Activated CD4-positive, alpha-beta T cell treated with anti-CD3 and anti-CD28 coated beads, Interleukin-2, amount 50 U/mL, for 1 hour (primary cell): ENCODE measurements at places on chromosomes 6 and 20.

GRCh38 chr20:57663681-57664451 lies 43.6 kb upstream of the ZBP1 start:
- DNase-seq = peak; percentile 0

DNA sequence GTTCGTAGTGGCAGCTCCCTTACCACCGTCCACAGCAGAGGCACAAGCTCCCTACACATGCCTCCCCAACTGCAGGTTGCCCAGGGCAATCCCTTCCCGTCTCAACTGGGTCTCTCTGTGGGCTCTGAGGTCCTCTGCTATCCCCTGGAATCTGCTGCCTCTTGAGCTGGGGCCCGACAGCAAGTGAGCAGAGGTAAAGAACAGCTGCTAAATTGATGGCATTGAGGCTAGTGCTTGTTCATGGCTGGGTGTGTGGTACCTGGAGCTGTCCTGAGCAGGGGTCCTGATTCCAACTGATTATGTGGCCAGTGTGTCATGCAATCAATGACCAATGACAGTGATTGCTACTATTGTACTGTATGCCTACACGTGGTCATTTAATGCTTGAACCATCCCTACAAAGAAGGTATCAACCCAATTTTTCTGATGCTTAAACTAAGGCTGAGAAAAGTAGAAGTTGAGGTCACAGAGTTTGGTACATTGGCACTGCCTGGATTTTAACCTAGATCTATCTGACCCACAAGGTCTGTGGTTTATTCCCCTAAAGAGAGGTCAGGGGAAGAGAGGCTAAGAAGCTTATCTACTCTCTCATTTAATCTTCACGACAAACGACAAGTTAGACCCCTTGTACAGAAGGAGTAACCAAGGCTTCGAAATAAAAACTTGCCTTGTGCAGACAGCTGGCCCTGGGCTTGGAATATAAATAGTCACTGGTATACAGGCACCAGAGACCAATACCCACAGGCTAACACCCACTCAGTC lies 41.1 kb downstream of the HNF4A start:
- no peak for DNase-seq

DNA sequence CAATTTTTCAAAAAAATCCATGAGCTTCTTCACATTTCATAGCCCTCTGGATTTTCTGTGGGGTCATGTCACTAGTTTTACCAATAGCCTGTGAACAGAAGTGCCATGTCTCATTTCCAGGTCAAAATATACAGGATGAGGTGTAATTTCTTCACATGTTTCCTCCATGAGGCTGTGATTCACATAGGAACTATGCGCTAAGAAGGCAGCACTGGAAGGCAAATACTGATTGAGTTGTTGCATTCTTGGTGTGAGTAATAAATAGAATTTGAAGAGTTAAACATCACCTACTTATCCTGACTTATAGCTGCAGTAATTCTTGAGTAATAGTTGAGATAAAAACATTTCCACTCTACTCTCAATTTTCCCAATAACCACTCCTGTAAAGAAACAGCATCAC lies 442.3 kb downstream of the HAO1 start:
- DNase-seq = no peak

GRCh38 chr6:148464319-148465010 lies 121.8 kb downstream of the SASH1 start:
- DNase-seq = peak; percentile 44
